Activated naive CD4-positive, alpha-beta T cell (primary cell): ENCODE measurements at places on chromosomes 2 and 18.

GRCh38 chr2:1868683-1869141, 124.4 kb upstream of the PXDN start:
- no peak for DNase-seq

GRCh38 chr2:24836706-24837105, 43.5 kb downstream of the CENPO start:
- no peak for DNase-seq

- no peak for DNase-seq
Observed at GRCh38 chr2:47721296-47721695, 61.6 kb upstream of the MSH6 start.

- DNase-seq: no peak
Observed at GRCh38 chr2:120543899-120544298, 191.8 kb upstream of the GLI2 start.

DNA sequence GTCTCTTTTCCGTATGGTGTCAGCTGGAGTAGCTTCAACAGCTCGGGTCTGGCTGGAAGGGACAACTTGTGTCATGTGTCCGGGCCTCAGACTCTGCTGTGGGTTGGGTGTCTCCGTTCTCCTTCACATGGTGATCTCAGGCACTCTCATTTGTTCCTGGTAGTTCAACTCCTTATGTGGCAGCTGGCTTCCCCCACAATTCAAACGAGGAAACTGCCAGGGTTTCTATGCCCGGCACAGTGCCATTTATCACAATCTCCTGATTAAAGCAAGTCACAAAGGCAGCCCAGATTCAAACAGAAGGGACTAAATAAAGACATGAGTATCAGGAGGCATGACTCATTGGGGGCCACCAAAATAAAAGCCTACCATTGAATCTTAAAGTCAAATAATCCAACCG, 22.7 kb downstream of the MRO start:
- DNase-seq: no peak

DNA sequence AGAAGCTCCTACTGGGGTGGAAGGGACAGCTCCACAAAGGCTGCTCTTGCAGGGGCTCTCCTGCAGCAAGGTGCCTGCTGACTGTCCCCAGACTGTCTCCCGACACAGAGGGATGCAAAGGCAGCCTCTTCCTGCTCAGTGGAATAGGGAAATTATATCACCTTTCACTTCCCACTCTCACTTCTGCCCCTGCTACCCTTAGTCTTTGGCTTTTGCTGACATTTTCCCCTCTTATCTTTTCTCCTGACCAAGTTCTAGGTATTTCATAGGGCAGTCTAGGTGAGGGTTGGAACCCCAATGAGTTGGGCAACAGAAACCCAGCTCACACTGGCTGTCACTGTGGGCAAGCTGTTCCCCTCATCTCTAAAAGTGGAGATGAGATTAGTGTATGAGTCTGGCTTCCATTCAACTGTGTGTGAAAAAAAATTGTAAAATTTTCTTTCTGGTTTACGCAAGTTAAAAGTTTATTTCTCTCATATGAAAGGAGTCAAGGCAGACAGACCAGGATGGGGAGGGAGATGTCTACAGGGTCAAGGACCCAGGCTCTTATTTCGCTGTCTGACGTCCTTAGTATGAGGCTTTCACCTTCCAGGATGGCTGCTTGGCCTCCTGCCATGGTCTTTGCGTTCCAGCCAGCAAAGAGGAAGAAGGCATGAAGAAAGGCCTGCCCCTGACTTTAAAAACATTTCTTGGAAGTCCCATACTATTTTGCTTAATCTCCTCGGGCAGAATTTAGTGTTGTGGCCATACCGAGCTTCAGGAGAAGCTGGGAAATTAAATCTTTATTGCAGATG, 7.5 kb upstream of the MOCOS start:
- no peak for DNase-seq

DNA sequence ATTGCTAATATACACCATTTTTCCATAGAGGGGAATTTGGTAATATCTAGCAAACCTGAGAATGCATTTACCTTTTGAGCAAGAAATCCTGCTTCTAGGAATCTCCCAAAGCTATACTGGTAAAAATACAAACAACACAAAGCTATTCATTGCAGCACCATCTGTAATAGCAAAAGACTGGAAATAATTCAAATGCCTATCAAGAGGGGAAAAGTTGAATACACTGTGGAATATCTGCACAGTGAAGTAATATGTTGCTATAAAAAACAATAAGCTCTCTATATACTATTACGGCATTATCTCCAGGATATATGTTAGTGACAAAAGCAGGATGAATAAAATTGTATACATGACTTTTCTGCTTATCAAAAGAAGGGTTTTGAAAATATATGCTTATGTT, 112.3 kb upstream of the CHAC2 start:
- no peak for DNase-seq

GRCh38 chr18:7889515-7889914, 322.4 kb downstream of the PTPRM start:
- DNase-seq: no peak

DNA sequence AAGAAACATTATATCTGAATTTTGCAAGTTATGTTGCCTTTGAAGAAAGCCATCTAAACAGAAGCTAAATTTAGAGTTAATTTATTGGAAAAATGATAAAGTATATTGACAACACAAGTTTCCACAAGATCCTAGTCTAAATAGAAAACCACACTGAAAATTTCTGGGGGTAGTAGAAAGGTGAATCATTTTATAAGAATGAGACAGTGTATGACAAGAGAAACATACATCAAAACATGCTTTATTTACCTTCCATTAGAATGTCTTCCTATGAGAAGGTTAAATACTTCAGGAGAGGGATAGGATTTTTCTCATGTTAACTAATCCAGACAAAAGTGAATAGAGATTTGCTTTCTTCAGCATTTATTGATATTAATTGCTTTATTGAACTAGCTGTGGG, 1389.8 kb upstream of the ZEB2 start:
- DNase-seq: no peak

DNA sequence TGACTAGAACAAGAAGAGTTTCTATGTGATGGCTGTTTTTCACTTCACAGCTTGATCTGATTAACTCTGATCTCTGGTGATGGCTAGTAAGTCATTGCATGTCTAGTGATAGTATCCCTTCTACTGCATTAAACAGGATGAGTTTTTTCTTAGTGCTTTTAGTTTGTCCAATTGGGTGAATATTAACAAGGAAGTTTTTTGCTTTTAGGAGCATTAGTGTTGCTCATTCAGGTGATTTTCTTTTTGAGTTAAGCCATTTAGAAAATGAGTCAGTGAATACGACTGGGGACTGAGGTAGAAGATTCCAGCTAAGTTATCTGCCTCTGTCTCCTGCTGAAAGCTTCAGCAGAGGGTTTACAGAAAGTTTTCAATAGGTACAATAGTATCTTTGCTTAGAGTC, 306.7 kb downstream of the PIK3C3 start:
- no peak for DNase-seq

- no peak for DNase-seq
Observed at GRCh38 chr2:240951045-240951594, 45.0 kb downstream of the CROCC2 start.

GRCh38 chr2:200411831-200412230, 98.0 kb downstream of the KCTD18 start:
- DNase-seq: no peak

- DNase-seq: no peak
Observed at GRCh38 chr18:69894467-69894866, 53.2 kb downstream of the CD226 start.

GRCh38 chr2:41943159-41943558, 104.7 kb upstream of the PKDCC start:
- DNase-seq: no peak

- DNase-seq: no peak
Observed at GRCh38 chr2:20223407-20224163, 1.3 kb downstream of the SDC1 start.

- DNase-seq: no peak
Observed at GRCh38 chr18:56709463-56709862, 58.3 kb downstream of the WDR7 start.

GRCh38 chr18:61402726-61403125, 69.5 kb downstream of the CDH20 start:
- DNase-seq: no peak

- DNase-seq: peak; percentile 78
Observed at GRCh38 chr2:62195421-62196277, at the start of gene B3GNT2. TSS of gene B3GNT2 (plus strand) at chr2:62196115. CDS start at chr2:62222221, 26,106 bp downstream.

- no peak for DNase-seq
Observed at GRCh38 chr2:7709907-7710306, 792.7 kb downstream of the RNF144A start.

DNA sequence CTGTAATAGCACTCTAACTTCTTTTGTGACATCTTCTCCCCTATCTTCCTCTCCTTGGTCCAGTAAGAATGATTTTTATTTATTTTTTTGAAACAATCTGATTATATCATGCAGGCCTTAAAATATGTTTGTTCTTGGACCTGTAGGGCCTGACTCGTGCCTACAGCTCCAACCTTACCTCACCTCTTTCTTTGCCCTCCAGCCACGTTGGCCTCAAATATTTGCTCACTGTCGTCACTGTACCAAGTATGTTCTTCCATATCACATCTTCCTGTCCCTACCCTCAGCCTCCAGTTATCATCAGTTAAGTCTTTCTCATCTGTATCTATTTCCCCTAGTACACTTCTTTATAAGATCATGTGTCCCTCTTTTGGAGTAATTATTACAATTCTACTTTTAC, 125.5 kb downstream of the CDH7 start:
- no peak for DNase-seq
